GM10248 (cell line): ENCODE measurements at places on chromosomes 12 and 14.
A peak's percentile ranks its signal among the peaks of the same experiment; 100 is the strongest.

DNA sequence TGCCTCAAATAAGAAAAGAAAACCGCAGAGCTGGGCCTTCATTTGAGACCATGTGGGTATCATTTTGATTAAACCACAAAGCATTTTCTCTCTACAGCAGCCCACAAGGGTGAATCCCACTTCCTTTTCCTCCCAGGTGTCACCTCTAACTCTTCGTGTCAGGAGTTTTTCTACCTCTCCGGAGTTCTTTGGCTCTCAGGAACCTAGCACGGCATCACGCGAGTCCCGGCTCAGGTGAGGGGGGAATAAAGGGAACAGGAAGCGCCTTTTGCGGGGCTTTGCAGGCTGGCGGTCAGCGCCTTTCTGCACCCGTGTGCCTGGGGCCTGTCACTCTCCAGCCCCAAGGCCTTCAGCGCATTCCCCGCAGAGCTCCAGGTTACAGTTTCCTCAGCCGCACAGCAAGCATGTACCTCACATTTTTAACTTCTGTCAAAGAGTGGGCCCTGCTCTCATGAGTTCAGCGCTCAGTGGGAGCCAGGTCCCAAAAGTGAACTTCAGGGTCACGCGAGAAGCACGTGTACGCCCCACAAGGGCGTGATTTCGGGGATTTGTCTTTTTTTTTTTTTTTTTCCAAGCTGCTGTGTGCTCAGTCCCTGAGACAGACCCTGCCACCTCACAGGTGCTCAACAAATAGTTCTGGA lies 740 bp upstream of the PRPF40B start:
- DNase-seq, result peak; percentile 53

DNA sequence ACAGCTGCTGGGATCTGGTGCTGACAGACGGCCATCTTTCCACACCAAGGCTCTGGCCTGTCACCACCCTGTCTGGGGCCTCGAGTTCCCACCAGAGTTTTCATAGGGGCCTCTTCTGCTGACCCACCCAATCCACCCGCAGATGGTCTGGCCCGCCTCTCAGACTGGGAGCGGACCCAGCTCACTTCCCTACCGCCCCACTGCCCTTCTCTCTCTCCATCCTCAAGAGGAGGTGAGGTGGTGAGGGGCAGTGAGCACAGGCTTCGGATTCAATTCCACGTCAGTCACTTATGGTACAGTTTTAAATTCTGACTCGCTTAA lies 12.3 kb upstream of the RPS6KL1 start:
- no peak for DNase-seq

DNA sequence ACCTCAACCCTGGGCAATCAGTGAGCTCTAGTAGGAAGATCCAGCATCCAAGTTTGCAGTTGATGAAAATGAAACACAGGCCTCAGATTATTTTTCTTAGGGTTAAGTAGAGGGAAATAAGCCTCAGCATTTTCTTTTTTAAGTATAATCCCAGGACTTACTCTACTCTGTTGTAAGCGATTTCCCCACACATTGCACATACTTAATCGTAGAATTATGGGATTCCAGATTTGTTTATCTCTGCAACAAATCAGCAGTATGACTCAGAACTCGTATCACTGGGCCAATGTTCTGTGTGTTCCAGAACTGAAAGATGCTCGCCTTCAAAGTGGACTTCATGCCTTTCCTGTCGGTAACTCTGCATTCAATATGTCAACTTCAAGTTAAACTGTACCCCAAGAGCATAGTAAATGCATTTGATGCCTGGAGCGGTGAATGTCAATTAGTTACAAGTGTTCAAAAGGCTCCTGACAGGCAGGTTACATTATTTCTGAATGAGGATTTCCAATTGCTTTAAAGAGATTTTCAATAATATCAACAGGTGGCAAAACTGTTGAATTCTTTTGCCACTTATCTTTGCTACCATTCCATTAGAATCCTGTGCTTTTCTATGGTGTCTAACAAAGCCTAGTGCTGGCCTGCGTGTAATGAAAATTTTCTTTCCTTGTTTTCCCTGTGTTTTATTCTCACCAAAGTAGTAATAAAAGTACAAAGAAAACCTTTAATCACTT lies 323.8 kb upstream of the SYT1 start:
- DNase-seq, result no peak

GRCh38 chr14:57823015-57823660 lies 42.8 kb downstream of the SLC35F4 start:
- no peak for DNase-seq

- DNase-seq, result no peak
Observed at GRCh38 chr14:65444230-65444629, 31.7 kb downstream of the FUT8 start.

GRCh38 chr12:131011165-131012079 lies 57.7 kb downstream of the ADGRD1 start:
- no peak for DNase-seq

DNA sequence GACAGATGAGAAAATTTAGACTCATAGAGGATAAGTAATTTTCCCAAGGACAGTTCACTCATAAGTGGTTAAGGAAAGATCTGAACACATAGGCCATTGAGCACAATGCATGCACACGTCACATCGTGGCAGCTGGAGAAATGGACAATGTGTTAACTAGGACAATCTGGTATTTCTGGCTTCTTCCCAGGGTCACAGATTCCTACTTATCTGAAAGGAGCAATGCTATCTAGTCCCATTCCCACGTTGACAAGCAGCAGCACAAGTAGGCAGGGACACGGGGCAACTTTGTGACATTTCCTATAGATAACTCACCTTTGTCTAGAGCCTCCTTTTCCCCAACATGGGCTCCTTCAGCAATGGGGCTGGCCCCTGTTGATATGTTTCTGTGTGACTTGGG lies 6.7 kb upstream of the CMAS start:
- DNase-seq, result no peak

- DNase-seq, result no peak
Observed at GRCh38 chr12:126509572-126509971, 1444.3 kb downstream of the AACS start.

DNA sequence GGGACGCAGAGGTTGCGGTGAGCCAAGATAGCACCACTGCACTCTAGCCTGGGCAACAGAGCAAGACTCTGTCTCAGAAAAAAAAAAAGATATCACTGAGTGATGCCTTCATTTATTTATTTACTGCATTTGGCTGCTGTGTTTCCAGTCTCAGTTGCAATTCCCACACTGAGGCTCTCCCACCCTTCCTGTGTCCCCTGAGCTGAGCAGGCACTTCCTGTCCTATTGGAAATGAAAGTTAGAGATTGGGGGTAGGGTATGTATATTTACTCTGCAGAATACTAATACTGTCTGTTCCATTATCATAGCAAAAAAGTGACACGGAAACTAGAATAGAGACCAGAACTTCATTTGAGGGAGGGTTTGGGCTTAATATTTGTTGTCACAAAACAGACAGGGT lies 1.6 kb upstream of the RBMS2 start:
- no peak for DNase-seq

DNA sequence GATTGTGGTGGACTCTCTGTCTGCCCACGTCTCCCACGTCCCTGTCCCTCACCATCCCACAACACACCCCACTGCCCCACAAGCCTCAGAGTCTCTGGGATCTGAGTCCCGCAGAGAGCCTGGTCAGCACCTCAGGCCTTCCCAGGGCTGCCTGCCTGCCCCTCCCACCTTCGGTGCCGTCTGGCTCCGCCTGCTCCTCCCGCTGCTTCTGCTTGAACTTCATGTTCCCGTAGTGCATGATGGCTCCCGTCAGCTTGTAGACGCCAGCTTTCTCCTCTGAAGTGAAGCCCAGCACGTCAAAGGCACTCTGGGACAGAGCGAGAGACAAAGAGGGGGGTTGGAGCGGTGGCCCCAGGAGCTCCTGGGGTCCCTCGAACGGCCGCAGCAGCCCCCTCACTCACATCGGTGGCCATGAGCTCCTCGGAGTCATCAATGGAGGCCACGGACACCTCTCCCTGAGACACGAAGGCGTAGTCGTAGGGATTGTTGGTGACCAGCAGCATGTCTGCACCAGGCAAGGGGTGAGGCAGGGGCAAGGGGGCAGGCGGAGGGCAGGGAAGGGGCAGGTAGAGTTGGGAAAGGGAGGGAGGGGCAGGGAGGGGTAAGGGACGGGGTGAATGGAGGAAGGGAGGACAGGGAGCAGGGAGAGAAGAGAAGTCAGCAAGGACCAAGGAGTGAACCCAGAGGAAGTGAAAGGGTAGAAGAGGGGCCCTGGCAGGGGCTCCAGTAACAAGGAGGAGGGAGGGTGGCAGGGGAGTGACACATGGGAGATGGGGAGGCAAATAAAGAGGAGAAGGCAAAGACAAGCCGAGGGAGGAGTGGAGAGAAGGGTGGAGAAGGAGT lies 5.6 kb downstream of the MYH6 start:
- DNase-seq, result no peak

DNA sequence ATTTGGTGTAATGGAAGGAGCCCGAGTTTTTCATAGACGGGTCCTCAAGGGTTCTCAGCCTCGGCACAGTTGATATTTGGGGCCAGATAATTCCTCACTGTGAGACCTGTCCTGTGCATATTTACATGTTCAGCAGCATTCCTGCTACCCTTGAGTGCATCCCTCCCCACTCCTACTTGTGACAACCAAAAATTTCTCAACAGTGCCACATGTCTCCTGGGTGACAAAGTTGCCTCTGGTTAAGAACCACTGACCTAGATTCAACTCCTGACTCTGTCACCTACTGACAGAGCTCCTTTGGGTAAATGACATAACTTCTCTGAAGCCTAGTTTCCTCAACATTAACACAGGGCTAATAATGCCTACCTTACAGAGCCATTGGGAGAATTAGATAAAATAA lies 60.4 kb downstream of the TTC9 start:
- no peak for DNase-seq
